ENCODE measurements at places on chromosomes 5 and 9. TPM values are rescaled to one million over a fixed set of nuclear protein-coding genes. Genes with fewer than 3 reads are reported as not detected.

Gene PCDHGC4
- 0.79 TPM for total RNA-seq

Gene SLC26A2
- 17.9 TPM for total RNA-seq

Gene CSNK1G3
- total RNA-seq: 27.9 TPM

Gene LURAP1L
- total RNA-seq: 1.7 TPM

Gene RORB
- total RNA-seq: not detected

Gene GLIPR2
- total RNA-seq: 42.3 TPM

Gene PHPT1
- total RNA-seq: 242 TPM

Gene ENG
- 51.6 TPM for total RNA-seq

Gene MYOT
- total RNA-seq: not detected

Gene UAP1L1
- total RNA-seq: 13.1 TPM

Gene HTR1A
- not detected for total RNA-seq

Gene EGFLAM
- 0.20 TPM for total RNA-seq

Gene QRFP
- not detected for total RNA-seq

Gene RNF183
- not detected for total RNA-seq

Gene COL15A1
- not detected for total RNA-seq

Gene CDC20B
- total RNA-seq: under 0.01 TPM

Gene DMRTA1
- under 0.01 TPM for total RNA-seq

Gene KIF24
- total RNA-seq: 1.1 TPM

Gene RASGRF2
- 20.6 TPM for total RNA-seq

Gene KCNMB1
- not detected for total RNA-seq

Gene AUH
- total RNA-seq: 13.3 TPM

Gene ATOX1
- total RNA-seq: 64.1 TPM

Gene KCNV2
- total RNA-seq: not detected

Gene STPG3
- total RNA-seq: not detected

Gene PCDHB15
- total RNA-seq: 1.4 TPM

Gene CNTFR
- total RNA-seq: not detected

Gene ANKRD31
- not detected for total RNA-seq

Gene ORM1
- not detected for total RNA-seq

Gene PRRX2
- 0.44 TPM for total RNA-seq

Gene APBA1
- total RNA-seq: 6.2 TPM

Gene GFI1B
- not detected for total RNA-seq

Gene PTPN3
- total RNA-seq: 2.6 TPM

Gene ST8SIA4
- 3.0 TPM for total RNA-seq

Gene SEMA6A
- 18.8 TPM for total RNA-seq

Gene SPINK6
- not detected for total RNA-seq

Gene SIL1
- total RNA-seq: 55.4 TPM

Data from lung microvascular endothelial cell (primary cell).